Activated CD8-positive, alpha-beta memory T cell treated with anti-CD3 and anti-CD28 coated beads for 1 hour (primary cell): ENCODE measurements at places on chromosomes 4 and X.

GRCh38 chr4:185554365-185555126 is 19.2 kb upstream of the PDLIM3 start:
- no peak for DNase-seq

- DNase-seq, result no peak
Measured at GRCh38 chr4:101039367-101039766, 308.0 kb downstream of the PPP3CA start.

- no peak for DNase-seq
Measured at GRCh38 chr4:41725254-41725653, 23.3 kb downstream of the PHOX2B start.

DNA sequence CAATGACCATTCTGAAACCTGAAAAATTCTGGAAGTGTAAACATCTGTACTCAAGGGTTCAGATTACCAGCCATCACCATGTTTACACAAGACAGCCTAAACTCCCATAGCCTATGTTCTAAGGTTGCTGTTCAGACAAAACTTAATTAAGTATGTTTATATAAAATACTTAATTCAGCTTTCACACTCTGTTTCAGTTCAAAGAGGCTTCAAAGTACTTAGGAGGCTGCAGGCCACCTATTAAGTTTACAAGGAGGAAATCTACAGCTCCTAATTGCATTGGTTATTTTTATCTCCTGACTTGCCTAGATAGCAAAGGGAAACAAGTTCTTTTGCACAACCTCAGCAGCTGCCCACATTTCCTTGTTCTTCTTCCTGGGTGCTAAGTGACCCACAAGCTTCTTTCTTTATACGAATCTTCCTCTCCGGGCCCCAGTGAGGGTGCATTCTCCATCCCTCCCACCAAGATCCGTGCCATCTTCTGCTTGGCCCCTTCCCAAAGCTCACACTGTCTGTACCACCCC is 2.0 kb downstream of the GAK start:
- no peak for DNase-seq

DNA sequence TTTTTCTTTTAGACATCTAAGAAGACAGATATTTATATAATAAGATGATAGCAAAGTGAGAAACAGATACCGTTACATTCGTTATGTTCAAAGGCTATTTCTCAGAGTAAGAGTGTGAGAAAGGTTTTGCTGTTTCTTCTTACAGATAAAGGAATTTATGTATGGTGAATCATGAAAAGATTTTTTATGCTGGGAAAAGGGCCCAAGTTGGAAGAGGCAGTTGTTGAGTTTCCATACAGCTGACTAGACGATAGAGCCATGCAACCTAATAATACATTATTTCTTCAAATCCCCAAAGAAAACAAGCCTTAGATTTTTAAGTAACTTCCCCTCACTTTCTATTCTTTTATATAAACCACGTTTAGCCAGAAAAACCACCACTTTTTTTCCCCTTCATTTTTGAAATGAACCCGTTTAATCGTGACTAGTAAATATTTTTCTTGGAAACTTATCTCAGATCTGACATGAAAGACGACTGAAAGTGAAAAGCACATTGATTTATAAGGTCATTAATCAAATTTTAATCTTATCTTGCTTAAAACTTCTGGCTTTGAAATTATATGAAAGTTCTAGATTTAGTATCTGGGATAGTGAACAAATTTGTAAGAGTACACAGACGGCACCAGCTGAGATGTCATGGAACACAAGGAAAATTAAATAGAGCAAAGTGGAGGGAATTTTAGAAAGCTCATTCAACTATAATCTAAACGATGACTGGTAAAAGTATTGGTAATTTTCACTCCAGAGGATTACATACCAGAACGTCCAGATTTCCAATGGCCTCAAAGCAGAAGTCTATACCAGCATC is 10.9 kb downstream of the ADH6 start:
- no peak for DNase-seq

GRCh38 chr4:162234595-162234994 is 70.8 kb upstream of the FSTL5 start:
- DNase-seq, result no peak

- no peak for DNase-seq
Measured at GRCh38 chr4:8348071-8348470, 78.5 kb downstream of the HTRA3 start.

DNA sequence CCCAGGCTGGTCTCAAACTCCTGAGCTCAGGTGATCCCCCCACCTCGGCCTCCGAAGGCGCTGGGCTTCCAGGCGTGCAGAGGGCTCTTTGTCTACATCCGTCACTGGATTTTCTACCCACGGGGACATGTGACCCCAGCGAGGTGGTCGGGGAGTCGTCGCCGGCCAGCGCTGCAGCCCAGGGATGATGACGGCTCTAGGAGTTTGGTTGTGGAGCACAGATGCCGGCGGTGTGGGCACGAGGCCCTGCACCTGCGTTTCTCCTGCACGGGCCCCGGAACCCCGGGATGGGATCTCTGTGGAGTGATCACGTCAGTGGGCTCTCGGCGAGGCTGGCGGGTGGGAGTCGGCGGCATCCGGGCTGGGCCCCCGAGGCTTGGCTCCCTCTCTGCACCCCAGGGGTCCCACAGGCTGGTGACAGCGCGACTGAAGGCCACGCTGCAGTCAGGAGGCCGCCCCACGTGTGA is 9.1 kb upstream of the GTPBP6 start:
- DNase-seq, result no peak

- no peak for DNase-seq
Measured at GRCh38 chr4:168488869-168489274, 8.0 kb upstream of the PALLD start.

DNA sequence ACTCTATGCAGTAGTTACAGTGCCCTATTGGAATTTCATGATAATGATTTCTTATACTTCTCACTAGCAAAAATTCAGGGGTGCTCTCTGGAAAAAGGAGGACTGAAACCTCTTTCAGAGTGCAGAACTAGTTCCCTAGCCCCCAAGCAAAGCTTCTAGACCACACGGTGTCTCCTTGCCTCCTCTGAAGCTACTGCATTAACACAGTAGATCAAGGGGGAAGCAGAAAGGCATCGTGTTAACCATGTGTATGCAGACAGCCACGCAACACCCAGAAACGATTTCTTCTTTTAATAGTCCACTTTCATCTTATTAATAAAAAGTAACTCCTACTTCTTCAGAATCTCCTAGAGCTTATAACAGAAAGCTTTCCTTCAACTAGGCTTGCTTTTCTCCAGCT is 44.7 kb downstream of the MAML3 start:
- DNase-seq, result no peak

- no peak for DNase-seq
Measured at GRCh38 chr4:1241936-1242505, 6.9 kb downstream of the CTBP1 start.

- no peak for DNase-seq
Measured at GRCh38 chrX:17547658-17548057, 172.7 kb downstream of the NHS start.

- DNase-seq, result no peak
Measured at GRCh38 chr4:162229670-162230069, 65.9 kb upstream of the FSTL5 start.

DNA sequence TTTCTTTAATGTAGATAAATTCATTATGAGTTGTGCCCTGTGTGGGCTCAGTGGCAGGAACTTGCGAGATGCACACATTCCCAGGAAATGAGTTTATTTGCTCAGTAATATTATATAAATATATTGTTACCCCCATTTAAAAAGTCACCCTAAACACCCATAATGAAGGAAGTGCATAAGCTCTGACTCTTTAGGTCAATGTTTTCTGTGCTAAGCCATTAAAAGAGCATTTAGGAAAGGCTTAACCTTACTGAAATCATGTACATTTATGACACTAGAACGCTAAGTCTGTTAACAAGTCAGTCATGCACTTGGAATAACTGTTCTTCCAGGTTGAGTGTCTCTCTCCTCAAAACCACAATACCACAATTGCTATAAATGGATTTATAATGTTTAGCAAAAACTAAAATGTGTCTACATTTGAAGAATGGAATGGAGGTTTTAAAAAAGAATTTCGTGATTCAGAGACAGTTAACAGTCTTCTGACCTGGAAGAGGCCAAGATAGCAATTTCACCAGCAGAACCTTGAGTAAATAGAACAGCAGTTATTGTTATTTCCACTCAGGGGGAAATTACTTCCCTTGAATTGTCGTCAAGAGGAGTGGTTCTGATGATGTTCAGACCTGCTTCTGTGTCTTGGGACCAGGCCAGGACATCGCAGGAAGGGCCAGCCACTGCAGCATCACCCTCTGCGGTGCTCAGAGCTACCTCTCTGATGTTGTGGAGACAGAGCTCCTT is 91.1 kb upstream of the VEGFC start:
- no peak for DNase-seq

DNA sequence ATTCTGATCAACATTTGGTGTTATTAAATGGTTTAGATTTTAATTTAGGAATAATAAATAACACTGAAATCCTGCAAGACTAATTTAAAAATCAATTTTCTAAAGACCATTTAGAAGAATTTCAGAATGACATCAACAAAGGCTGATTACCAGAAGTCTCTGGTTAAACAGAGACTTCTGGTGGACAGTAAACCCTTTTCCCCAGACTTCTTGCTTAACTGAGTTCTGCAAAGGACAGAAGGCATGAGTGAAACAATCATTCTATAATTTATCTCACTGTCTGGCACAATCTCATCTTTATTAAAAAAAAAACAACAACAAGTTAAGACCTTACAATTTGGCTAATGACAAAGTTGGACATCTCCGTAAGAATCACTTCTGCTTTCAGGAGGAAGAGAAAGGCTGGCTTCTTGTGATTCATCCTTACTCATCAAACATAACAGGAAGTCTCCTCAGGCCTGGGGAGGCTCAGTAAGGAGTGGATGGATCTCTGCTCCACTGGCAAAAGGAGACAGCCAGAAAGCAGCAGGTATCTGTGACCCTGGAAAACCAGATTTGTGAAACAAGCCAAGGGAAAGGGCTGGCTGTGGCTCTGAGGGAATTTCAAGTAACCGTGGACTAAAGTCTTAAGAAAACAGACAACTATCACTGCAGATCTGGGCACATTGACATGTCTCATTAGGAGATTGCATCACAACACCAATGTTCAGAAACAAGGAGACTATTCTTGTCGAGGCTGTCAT is 908 bp upstream of the TLR6 start:
- no peak for DNase-seq

- no peak for DNase-seq
Measured at GRCh38 chr4:39994406-39994805, 16.7 kb upstream of the PDS5A start.

GRCh38 chr4:84419201-84419600 is 79.9 kb downstream of the NKX6-1 start:
- no peak for DNase-seq

DNA sequence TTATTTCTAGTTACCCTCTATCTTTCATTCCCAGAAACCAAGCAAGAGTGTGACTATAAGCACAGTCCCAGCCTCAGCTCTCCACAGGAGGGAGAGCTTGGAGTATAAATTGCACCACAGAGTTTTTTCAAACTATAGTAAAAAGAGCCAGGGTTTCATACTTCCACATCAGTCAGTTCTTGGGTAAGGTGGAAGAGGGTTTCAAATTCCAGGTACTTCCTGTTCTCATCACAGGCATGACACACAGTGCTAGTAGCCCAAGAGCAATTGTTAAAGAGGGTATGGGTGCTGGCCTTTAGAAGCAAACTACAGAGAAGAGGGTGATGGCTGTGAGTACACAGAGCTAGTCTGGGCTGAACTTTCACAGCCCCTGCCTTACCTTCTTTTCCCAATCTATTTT is 5.7 kb upstream of the IL1RAPL1 start:
- DNase-seq, result no peak

GRCh38 chr4:111556141-111556781 is 589.0 kb upstream of the FAM241A start:
- no peak for DNase-seq

DNA sequence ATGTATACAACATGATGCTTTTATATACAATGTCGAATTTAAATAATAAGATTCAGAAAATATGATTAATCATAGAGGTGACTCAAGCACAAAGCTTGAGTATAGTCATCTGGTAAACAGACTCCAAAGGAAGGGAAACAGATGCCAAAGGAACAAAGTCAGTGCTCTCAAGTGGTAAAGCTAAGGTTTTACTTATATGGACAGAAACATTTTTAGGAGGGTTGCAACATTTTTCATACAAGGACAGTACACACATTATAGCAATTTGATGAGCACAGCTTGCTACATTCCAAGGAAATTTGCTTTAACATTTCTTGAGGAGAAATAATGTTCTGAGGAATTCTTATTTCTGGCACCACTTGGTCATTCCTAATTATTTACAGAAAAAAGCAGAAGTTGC is 333.4 kb upstream of the AADAT start:
- no peak for DNase-seq

- DNase-seq, result no peak
Measured at GRCh38 chr4:104064646-104065577, 345.1 kb upstream of the TACR3 start.

DNA sequence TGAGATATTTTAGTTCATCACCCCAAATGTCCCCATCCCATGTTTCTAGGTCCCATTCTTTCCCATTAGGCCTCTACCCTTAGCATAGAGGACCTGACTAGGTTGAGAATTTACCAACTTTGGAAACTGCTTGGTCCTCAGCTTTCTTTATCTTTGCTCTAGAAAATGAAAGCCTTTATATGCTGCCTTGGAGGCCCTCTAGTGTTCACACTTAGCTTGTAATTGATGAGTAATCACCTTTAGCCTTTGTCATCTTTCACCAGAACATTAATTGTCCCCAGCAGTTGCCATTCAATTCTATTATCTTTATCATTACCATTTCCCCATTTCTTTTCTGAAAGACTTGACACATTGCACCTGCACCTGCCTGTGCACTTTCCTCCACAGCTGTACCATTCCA is 589.2 kb upstream of the NR3C2 start:
- no peak for DNase-seq

- DNase-seq, result no peak
Measured at GRCh38 chr4:109079201-109079600, 223.3 kb downstream of the COL25A1 start.

GRCh38 chr4:101160792-101161592 is 186.3 kb downstream of the PPP3CA start:
- DNase-seq, result no peak

GRCh38 chr4:83864097-83864817 is 328.3 kb downstream of the GPAT3 start:
- DNase-seq, result no peak

DNA sequence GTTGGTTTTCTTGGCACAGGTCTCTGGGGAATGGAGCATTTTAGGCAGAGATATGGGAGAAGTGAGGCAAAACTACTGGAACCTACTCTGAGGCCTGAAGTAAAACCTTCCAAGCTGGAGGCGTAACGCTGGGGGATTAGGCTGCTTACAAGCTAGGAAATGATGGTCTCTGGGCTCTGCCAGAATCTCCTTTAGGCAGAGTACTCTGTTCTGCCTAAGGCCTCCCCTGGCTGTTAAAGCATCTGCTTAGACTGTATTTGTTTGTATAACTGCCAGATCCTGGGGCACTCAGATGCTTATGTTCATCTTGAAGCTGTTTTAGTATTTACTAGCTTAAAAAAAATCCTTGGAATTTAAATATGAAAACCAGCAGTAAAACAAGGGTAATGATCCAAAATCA is 822.2 kb downstream of the RPA4 start:
- no peak for DNase-seq

DNA sequence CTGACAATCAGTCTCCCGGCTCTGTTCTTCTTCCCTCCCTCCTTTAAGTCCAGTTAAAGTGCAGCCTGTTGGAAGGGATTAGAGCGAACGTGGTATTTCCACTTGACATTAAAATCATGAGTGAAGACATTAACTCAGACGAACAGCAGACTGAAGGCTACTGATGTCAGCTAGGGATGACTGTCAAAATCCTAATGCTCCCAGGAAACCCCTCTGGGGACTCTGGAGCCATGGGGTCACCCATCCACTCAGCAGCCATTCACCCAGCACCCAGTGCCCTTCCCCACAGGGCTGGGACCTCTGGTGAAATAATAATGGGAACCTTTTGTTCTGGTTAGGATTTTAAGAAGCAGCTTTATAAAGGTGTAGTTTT is 113.9 kb downstream of the DRD5 start:
- DNase-seq, result no peak

- no peak for DNase-seq
Measured at GRCh38 chr4:185779517-185779916, 32.5 kb downstream of the SORBS2 start.
